ENCODE measurements at places on chromosomes 1 and 21. TPM values are rescaled to one million over a fixed set of nuclear protein-coding genes. Genes with fewer than 3 reads are reported as not detected.

Gene OR2M3
- total RNA-seq = not detected

Gene ILDR2
- 2.3 TPM for total RNA-seq

Gene BACE2
- 60.9 TPM for total RNA-seq

Gene LCE1E
- total RNA-seq = not detected

Gene BCAN
- total RNA-seq = not detected

Gene GJA9
- total RNA-seq = not detected

Gene CELA3B
- total RNA-seq = not detected

Gene FMO1
- not detected for total RNA-seq

Gene FAM110D
- not detected for total RNA-seq

Gene OR2L2
- not detected for total RNA-seq

Gene FAM177B
- total RNA-seq = not detected

Gene LEFTY1
- total RNA-seq = not detected

Gene SPRR4
- total RNA-seq = not detected

Gene SHCBP1L
- total RNA-seq = 0.17 TPM

Gene TRIM67
- total RNA-seq = not detected

Gene GSTM3
- 81.9 TPM for total RNA-seq

Gene LCE1B
- not detected for total RNA-seq

Gene CYP4Z1
- not detected for total RNA-seq

Gene ANKRD35
- 0.36 TPM for total RNA-seq

Gene C1QB
- total RNA-seq = not detected

Gene IKBKE
- total RNA-seq = 22.3 TPM

Gene HMGCS2
- not detected for total RNA-seq

Gene KRTAP10-11
- not detected for total RNA-seq

Gene GUCA2A
- not detected for total RNA-seq

Gene PRDM15
- total RNA-seq = 4.6 TPM

Gene HPCA
- total RNA-seq = not detected

Gene CREB3L4
- 10.7 TPM for total RNA-seq

Gene MATN1
- not detected for total RNA-seq

Gene ASB17
- total RNA-seq = not detected

Gene PDZK1
- 5.0 TPM for total RNA-seq

Gene DYRK3
- 2.9 TPM for total RNA-seq

Data from epithelial cell of proximal tubule (primary cell).